Activated CD8-positive, alpha-beta T cell treated with anti-CD3 and anti-CD28 coated beads, Interleukin-2, amount 10 ng/mL, durations not matched to agents 7 days and 5 days (primary cell): ENCODE measurements at places on chromosomes 13 and 19.
A peak's percentile ranks its signal among the peaks of the same experiment; 100 is the strongest.

GRCh38 chr19:5803441-5803751 is 1.5 kb upstream of the NRTN start:
- no peaks in the 10 kb centered on the region for H3K36me3 ChIP-seq
- H3K4me1 ChIP-seq: peaks cover 25% of the 10 kb centered on the region
- peak overlapping the region; percentile 70 for H3K4me3 ChIP-seq

- no peaks in the 10 kb centered on the region for H3K27me3 ChIP-seq
- H3K4me3 ChIP-seq: no peak overlapping the region
- H3K36me3 ChIP-seq: no peaks in the 10 kb centered on the region
- no peaks in the 10 kb centered on the region for H3K4me1 ChIP-seq
- no peak for DNase-seq
- H3K27ac ChIP-seq: no peak overlapping the region
Measured at GRCh38 chr13:79912403-79912802, 428.5 kb downstream of the SPRY2 start.

GRCh38 chr13:68046903-68047302 is 816.8 kb upstream of the PCDH9 start:
- H3K27ac ChIP-seq: no peak overlapping the region
- no peak overlapping the region for H3K4me3 ChIP-seq
- no peak for DNase-seq
- H3K36me3 ChIP-seq: no peaks in the 10 kb centered on the region

GRCh38 chr19:9953802-9954542 is 17.7 kb upstream of the OLFM2 start:
- no peak overlapping the region for H3K4me3 ChIP-seq
- no peaks in the 10 kb centered on the region for H3K4me1 ChIP-seq
- no peaks in the 10 kb centered on the region for H3K36me3 ChIP-seq
- no peak for DNase-seq

DNA sequence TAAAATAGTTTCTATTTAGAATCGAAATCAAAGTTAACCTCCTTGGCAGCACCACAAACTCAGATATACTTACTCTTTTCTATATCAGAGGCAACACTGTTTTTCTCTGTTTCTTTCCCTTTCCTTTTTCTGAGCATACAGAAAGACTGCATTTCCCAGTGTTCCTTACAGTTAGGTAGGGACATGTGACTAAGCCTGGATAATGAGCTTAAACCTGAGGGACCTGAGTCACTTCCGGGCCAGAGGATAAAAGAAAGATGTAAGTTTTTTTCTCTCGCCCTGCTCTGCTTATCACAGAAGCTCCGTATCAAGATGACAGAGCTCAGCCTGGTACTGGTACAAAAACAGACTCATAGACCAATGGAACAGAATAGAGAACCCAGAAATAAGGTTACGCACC is 531.9 kb downstream of the KLF12 start:
- no peak overlapping the region for H3K27ac ChIP-seq
- DNase-seq: no peak
- H3K27me3 ChIP-seq: no peaks in the 10 kb centered on the region
- no peak overlapping the region for H3K4me3 ChIP-seq

GRCh38 chr19:17103177-17103576 is 27.6 kb downstream of the MYO9B start:
- peak; percentile 33 for DNase-seq
- H3K27me3 ChIP-seq: no peaks in the 10 kb centered on the region
- H3K4me3 ChIP-seq: no peak overlapping the region
- H3K4me1 ChIP-seq: peaks cover 44% of the 10 kb centered on the region
- peaks cover 73% of the 10 kb centered on the region for H3K36me3 ChIP-seq

DNA sequence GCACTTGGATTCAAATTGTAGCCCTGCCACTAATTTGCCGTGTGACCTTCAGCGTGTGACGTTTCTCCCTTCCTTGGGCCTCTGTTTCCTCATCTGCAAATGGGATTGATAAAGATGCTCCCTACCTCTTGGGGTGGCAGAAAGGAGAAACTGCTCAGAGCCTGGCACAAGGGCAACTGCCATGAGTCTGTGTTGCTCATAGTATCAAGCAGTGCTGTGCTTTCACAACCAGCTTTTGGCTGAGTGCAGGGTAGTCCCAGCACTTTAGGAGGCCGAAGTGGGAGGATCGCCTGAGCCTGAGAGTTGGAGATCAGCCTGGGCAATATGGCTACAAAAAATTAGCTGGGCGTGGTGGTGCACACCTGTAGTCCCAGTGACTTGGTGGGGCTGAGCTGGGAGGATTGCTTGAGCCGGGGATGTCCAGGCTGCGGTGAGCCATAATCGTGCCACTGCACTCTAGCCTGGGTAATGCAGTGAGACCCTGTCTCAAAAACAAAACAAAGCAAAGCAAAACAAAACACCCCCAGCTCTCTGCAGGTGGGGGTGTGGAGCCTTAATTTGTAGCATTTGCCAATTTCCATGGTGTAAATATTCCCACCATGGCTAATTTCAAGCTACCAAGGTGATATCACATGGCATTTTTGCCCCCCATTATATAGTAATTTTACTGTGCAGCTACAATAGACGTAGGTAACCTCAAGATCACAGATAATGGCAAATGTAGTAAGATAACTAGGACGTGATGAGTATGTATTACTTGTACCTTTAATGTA is 1.6 kb upstream of the MARK4 start:
- DNase-seq: no peak
- H3K4me1 ChIP-seq: peaks cover 36% of the 10 kb centered on the region
- no peaks in the 10 kb centered on the region for H3K36me3 ChIP-seq
- H3K27ac ChIP-seq: no peak overlapping the region
- peaks cover 2% of the 10 kb centered on the region for H3K27me3 ChIP-seq

DNA sequence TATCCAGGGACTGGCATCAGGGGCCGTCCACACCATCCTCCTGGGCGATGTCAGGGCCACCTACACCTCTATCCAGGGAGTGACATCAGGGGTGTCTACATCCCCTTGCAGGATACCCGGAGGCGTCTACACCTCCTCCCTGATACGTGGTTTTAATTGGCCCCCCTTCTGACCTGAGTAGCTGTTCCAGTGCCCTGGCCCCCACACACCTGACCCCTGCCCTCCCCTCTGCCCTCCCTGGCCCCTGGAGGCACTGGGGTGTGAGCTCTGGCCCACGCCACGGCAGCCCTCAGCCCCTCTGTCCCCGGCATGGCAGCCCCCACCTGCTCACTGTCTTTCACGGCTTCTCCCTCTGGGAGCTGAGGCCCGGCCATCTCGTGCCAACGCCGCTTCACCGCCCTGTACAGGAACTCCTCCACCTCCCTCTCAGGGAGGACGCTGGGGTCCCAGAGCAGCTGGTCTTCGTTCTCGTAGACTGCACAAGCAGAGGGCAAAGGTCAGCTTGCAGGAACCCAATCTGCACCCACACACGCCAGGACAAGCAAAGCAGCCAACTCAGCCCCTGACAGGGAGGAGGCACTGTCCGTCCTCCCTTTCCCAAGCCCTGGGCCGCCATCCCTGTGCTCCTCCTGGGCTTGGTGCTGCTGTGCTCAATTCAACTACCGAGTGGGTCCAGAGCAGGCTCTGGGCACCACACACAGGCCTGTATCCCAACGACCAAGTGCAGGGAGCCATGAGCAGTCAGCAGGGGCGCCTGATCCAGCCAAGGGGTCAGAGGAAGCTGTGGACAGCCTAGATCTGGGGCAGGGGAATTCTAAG is 22.2 kb upstream of the PLPP2 start:
- no peaks in the 10 kb centered on the region for H3K4me1 ChIP-seq
- H3K27me3 ChIP-seq: no peaks in the 10 kb centered on the region
- H3K4me3 ChIP-seq: no peak overlapping the region
- H3K27ac ChIP-seq: no peak overlapping the region
- no peak for DNase-seq

DNA sequence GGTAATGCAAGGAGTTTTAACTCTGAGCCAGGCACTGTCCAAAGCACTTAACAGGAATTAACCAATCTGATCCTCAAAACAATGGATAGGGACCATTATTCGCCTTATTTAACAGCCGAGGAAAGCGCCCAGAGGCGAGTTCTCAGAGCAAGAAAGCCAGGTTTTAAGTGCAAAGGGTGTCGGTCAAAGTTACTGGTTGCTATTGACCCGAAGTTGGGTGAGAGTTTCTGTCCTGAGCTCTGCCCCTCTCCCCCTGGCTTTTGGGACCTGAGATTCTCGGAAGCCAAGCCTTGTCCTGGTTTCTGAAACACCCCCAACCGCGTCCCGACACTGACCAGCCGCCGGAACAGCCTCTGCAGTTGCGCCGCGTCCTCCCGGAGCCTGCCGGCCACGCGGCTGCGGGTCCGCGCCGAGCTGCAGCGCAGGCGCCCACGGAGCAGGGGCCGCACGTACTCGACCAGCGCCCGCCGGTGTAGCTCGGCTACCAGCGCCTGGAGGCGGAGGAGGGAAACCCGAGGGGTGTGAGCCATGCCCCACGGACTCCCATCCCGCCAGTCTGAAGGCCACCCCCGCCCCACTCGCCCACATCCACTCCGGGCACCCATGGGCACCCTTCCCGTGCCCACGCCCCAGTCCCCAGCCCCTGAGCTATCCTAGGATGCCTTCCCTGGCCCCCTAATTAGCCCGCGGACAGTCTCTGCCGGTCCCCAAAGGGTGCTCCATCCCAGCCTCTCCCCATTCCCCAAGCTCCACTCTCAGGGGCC is 27.8 kb downstream of the EXOC3L2 start:
- no peak overlapping the region for H3K27ac ChIP-seq
- no peaks in the 10 kb centered on the region for H3K36me3 ChIP-seq
- peaks cover 10% of the 10 kb centered on the region for H3K4me1 ChIP-seq
- peaks cover 51% of the 10 kb centered on the region for H3K27me3 ChIP-seq
- H3K4me3 ChIP-seq: no peak overlapping the region
- DNase-seq: no peak

DNA sequence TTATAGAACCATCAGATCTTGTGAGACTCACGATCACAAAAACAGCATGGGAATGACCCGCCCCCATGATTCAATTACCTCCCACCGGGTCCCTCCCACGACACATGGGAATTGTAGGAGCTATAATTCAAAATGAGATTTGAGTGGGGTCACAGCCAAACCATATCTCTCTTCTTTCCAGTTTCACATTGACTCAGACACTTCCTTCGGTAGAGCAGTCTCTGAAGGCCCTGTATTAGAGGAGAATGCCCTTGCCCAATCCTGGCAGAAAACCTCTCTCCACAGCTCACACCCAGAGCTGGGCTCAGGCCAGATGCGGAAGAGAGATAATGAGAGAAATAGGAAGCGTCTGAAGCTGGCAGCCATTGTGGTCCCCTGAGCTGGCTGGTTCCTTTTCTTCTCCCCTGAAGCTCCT is 72.4 kb upstream of the CLDN10 start:
- H3K27me3 ChIP-seq: no peaks in the 10 kb centered on the region
- H3K4me1 ChIP-seq: peaks cover 18% of the 10 kb centered on the region
- H3K27ac ChIP-seq: no peak overlapping the region

DNA sequence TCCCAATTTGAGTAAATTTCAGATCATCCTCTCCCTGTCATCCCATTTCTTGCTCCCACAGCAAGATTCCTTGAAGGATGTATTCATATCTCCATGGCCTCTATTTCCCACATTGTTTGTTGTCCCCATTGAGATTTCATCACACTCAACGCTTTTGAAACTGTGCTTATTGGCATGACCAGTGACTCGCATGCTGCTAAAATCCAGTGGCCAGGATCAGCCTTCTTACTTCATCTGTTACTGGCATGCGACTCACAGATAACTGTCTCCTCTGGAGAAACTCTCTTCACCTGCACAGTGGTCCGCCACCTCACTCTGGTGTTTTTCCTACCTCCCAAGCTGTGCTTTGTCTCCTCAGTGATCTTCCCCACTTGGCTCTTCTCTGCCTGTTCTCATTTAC is 95.8 kb downstream of the WASF3 start:
- H3K4me1 ChIP-seq: no peaks in the 10 kb centered on the region
- no peak overlapping the region for H3K4me3 ChIP-seq
- H3K27me3 ChIP-seq: peaks cover 8% of the 10 kb centered on the region
- H3K36me3 ChIP-seq: no peaks in the 10 kb centered on the region

- no peak overlapping the region for H3K27ac ChIP-seq
- DNase-seq: no peak
- peaks cover 42% of the 10 kb centered on the region for H3K27me3 ChIP-seq
- H3K4me3 ChIP-seq: peak overlapping the region; percentile 61
- H3K4me1 ChIP-seq: peaks cover 26% of the 10 kb centered on the region
Measured at GRCh38 chr13:46386392-46387063, 524 bp downstream of the RUBCNL start.

- H3K27ac ChIP-seq: peak overlapping the region; percentile 98
- peak; percentile 52 for DNase-seq
- H3K4me3 ChIP-seq: peak overlapping the region; percentile 37
- H3K27me3 ChIP-seq: no peaks in the 10 kb centered on the region
- peaks cover 36% of the 10 kb centered on the region for H3K4me1 ChIP-seq
- peaks cover 24% of the 10 kb centered on the region for H3K36me3 ChIP-seq
Measured at GRCh38 chr13:40206241-40207000, 460.0 kb downstream of the FOXO1 start.

- H3K27me3 ChIP-seq: peaks cover 43% of the 10 kb centered on the region
- H3K4me3 ChIP-seq: peak overlapping the region; percentile 36
- H3K27ac ChIP-seq: no peak overlapping the region
- H3K36me3 ChIP-seq: no peaks in the 10 kb centered on the region
Measured at GRCh38 chr19:7500811-7501450, 12.1 kb upstream of the PEX11G start.

DNA sequence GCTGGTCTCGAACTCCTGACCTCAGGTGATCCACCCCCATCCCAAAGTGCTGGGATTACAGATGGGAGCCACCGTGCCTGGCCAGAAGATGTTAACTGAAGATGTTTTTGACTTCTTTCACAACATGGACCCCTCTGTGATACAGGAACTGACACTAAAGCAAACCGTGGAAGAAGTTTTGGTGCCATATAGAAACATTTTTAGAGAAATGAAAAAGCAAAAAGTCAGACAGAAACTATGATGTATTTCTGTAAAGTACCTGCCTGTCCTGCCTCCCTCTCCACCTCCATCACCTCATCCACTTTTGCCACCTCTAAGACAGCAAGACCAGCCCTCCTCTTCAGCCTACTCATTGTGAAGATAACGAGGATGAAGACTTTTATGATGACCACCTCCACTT is 11.3 kb downstream of the FBXO27 start:
- no peak overlapping the region for H3K4me3 ChIP-seq
- H3K4me1 ChIP-seq: no peaks in the 10 kb centered on the region
- no peak overlapping the region for H3K27ac ChIP-seq
- no peaks in the 10 kb centered on the region for H3K36me3 ChIP-seq
- H3K27me3 ChIP-seq: peaks cover 2% of the 10 kb centered on the region

GRCh38 chr13:98327371-98328270 is 150.6 kb upstream of the RNF113B start:
- H3K4me1 ChIP-seq: no peaks in the 10 kb centered on the region
- H3K27me3 ChIP-seq: peaks cover 5% of the 10 kb centered on the region
- no peak overlapping the region for H3K4me3 ChIP-seq
- DNase-seq: no peak

GRCh38 chr13:39105110-39105509 is 66.9 kb downstream of the NHLRC3 start:
- H3K4me3 ChIP-seq: no peak overlapping the region
- DNase-seq: no peak
- no peaks in the 10 kb centered on the region for H3K36me3 ChIP-seq
- peaks cover 6% of the 10 kb centered on the region for H3K27me3 ChIP-seq

DNA sequence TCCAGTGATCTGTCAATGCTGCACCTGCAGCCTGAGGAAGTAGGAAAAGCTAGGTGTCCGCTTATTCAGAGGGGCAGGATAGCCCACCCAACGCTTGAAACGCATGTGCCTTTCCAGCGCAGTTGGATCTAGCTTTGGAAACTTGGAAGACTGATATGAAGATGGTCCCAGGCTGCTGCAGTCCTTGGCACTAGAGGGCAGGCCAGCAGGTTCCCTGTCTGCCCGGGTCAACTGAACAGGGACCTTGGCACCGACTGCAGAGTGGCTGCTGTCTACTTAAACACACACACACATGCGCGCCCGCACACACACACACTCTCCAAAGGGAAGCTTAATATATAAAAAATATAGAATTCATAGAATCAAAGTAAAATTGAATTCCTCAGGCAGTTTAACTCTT is 100.0 kb downstream of the TSHZ3 start:
- no peak overlapping the region for H3K27ac ChIP-seq
- H3K27me3 ChIP-seq: peaks cover 5% of the 10 kb centered on the region
- no peaks in the 10 kb centered on the region for H3K4me1 ChIP-seq
- no peaks in the 10 kb centered on the region for H3K36me3 ChIP-seq
